ENCODE measurements at places on chromosomes 12 and 14.
A peak's percentile ranks its signal among the peaks of the same experiment; 100 is the strongest.

GRCh38 chr14:65833267-65833880, 420.8 kb downstream of the FUT8 start:
- no peak for DNase-seq

- DNase-seq = no peak
These were observed at the start of gene MSI1 for GRCh38 chr12:120368789-120369602. Gene MSI1 (minus strand): TSS chr12:120369164. CDS start chr12:120369091, 73 bp downstream.

DNA sequence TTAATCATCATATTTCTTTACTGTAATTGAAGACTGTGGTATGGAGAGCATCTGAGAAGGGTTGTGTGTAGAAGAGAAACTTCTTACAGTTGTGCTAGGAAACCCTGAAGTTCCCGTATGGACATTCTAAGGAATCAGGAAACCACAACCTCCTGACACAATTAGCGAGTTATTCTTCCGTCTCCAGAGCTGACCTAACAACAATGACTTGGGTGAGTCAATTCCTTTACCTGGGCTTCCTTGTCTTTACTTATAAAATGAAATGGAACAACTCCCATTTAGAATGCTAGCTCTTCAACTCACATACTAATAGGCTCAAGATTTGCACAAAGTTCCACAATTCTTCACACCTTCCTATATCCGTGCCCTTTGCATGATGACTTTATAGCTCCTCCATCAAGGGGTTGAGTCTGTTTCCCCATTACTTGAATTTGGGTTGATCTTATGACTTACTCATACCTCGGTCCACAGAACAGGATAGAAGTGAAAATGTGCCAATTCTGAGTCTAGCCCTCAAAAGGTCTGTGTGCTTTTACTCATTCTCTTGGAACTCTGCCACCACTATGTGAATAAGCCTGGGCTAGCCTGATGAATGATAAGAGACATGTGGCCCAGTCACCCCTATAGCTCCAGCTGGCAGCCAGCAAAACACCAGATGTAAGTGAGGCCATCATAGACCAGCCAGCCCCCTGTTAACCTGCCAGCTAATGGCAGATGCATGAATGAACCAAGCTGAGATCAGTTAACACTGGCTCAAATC, 459.4 kb downstream of the ETNK1 start:
- DNase-seq = no peak

DNA sequence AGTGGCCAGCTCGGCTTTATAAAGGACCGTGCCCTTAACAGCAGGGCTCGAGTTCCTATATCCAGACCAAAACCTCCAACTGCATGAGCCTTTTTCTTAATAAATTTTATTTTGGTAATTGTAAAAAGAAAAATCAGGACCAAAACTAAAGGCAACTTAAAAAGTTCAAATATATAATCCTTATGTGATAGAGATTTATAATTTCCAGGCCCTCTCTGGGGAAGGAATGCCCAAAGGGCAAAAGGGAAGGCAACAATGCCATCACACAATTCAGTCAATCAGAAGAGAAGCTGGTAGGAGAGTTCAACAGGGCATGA, 401 bp upstream of the IPO4 start:
- DNase-seq = no peak

GRCh38 chr12:64240781-64241180, 18.7 kb upstream of the KICS2 start:
- no peak for DNase-seq

DNA sequence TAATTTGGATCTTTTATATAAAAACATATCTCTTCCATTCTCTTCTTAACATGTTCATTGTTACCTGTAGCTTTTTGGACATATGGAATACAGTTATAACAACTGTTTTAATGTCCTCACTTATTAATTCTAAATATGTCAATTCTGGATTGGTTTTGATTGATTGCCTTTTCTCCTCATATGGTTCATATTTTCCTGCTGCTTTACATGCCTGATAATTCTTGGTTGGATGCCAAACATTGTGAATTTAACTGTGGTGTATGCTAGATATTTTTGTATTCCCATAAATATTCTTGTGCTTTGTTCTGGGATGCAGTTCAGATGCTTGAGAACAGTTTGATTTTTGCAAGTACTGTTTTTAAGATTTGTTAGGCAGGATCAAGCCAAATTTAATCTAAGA, 10.8 kb downstream of the C14orf132 start:
- no peak for DNase-seq

DNA sequence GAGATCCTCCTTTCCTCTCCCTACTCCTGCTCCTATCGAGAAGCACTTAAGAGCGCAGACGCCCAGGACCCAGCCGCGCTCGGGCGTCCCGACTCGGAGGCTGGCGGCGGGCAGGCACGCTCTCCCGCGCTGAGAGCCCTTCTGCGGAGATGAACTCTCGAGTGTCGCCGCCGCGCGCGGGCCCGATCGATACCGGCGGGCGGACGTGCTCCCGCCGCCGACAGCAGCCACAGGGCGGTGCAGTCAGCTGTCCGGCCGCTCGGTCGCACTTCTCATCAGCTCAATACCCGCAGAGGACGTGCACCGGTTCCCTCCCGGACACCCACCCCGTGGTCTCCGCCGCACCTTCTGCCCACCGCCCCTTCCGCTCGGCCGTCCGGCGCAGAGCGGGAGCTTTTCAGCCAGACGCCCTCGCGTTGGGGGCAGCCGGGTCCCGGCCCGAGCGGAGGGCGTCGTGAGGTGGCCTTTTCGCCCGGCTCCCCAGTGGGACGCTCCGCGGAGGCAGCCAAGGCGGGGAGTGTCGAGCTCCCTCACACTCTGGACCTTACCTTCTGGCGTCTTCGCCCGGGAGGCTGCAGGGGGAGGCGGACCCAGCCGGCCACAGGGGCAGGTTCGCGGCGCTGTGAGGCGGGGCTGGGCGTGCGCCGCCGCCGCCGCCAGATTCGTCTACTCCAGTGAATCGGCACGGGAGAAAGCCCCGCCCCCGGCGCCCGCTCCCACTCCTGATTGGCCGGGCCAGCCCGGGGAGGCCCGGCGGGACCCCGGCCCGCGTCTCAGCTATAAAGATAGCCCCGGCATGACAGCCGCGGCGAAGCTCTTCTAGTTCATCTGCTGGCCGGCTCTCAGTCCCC, at the start of gene INSM2:
Gene INSM2 (plus strand): TSS at position 808 of the 851 bp plus-strand sequence. CDS start 89 bp downstream, outside the sequence.
- peak; percentile 60 for DNase-seq

DNA sequence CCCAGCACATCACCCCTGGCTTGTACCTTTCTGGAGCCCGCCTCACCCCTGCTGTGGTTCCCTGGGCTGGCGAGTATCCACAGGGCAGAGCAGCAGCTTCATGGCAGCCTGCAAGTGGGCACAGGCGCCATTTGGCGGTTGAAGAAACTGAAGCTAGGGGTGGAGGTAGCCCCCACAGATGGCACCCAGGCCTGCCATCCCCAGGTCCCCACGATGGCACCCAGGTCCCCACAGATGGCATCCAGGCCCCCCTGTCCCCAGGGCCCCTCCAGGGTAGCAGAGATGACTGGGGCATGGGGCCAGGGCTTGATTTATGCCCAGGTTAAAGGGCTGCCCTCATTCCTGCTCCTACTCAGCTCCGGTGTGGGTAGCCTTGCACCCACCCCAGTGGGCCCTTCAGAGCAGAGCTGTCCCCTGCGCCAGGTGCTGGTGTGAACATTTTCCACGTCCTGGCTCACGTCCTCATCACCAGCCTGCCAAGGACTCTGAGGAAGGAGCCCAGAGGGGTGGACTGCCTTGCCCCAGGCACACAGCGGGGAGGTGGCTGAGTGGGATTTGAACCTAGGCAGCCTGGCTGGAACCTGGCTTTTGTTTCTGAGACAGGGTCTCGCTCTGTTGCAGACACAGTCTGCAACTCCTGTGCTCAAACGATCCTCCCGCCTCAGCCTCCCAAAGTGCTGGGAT, 8.7 kb downstream of the MMP17 start:
- no peak for DNase-seq

DNA sequence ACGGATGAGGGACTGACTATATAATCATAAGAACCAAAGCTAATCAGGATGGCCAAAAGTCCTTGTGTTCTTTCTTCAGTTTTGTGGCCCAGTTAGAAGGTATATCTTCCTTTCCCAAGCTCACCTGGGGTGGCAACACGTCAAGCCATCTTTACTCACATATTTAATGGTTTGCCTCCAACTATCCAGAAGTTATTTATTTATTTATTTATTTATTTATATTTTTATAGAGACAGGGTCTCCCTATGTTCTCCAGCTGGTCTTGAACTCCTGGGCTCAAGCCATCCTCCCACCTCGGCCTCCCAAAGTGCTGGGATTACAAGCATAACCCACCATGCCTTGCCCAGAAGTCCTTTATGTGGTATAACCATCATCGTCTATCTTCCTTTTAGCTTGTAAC, 11.8 kb upstream of the SP7 start:
- DNase-seq = no peak

DNA sequence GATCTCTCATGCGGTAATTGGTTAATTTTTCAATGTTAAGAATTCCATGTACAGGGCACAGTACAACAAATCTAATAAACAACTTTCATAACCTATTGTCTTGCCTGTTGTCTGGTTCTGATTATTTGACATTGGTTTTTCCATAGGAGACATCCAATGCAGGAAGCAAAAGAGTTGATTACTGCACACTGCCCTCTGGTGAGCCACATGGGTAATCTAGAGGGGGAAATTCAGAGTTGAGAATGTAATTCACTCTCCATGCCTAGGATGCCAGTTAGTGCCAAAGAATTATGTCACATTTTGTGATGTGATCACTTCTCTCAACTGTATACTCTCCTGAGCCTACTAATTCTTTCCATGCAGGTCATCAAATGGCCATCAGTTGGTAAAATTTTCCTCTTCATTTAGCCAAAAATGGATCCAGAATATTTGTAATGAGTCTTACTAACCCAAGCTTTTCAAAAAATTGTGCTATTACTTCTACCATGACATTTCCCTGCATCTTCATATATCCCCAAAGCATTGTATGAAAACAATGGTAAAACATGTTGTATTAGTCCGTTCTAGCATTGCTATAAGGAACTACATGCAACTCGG, 17.7 kb upstream of the CCDC91 start:
- no peak for DNase-seq

DNA sequence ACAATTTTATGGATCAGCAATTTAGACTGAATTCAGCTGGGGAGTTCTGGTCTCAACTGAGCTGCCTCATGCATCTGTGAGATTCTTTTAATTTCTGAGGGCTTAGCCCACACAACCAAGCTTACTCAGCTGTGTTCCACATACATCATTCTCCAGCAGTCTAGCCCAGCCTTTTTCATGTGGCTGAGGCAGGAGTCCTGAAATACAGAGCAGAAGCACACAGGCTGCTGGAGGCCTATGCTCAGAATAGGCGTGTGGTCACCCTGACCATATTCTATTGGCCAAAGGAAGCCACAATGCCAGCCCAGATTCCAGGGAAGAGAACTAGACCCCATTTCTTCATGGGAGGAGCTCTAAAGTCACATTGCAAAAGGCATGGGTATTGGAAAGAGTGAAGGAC, 72.3 kb upstream of the DHRS4 start:
- DNase-seq = no peak

DNA sequence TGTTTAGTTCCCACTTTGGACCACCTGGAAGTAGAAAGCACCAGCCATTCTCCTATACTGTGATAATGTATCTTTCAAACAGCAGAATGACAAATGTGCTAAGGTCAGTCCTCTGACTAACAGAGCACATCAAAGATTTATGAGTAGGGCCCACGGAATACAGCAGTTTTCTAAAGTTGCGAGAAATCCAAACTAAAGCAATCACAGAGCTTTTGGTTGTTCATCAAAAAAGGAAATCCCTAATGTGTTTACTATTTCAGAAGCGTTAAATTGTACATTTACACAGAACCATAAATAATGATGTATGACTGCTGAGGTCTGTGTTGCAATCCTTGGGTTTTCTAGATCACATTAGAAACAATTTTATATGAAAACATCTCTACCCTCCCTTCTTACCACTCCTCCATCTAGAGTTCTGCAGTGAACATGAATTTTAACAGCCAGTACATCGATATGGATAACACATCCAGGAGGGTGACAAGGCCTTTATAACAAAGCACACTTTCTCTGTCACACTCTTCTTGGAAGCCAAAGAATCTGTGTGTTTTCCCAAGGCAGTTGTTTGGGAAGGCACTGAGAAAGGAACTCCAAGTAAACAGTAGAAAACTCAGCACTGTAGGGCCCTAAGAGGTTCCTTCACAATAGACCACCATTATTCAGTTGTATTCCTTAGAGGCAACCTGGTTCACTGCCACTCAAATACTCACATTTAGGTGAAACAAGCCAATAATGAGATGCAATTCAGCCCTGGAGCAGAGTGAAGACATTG, 7.3 kb downstream of the KITLG start:
- no peak for DNase-seq

DNA sequence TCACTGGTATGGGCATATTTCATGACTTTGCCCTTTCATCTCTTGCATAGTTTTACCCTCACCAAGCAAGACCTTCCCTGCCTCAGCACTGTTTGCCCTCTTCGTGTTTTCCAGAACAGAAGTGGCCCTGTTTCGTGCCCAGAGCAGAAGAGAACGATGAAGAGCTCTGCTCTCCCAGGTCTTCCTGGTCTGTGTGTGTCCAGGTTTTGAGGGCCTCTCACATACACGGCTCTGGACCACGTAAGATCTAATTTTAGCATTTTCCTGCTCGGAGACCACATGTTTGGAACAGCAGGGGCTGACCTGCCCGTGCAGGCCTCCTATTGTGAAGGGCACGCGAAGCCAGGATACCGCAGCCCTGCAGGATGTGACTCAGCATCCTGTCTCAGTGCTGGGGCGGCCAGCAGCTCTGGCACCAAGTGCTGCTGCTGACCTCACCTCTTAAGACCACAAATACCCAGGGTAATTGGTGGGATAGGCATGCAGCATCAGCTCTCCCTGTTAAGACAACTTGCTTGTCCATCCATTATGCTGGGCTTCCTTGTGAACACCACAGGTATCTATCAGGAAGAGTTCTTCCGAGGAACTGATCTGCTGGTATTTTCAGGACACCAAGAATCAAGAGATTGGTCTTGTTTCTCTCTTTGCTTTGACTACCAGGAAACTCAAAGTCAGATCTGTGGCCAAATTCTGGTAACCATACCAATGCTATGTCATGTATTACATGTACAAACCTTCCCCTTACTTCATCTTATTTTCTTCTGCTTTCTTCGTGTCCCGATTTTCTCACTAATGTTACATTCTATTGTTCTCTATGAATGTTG, 19.0 kb downstream of the SSH1 start:
- DNase-seq = peak; percentile 18

DNA sequence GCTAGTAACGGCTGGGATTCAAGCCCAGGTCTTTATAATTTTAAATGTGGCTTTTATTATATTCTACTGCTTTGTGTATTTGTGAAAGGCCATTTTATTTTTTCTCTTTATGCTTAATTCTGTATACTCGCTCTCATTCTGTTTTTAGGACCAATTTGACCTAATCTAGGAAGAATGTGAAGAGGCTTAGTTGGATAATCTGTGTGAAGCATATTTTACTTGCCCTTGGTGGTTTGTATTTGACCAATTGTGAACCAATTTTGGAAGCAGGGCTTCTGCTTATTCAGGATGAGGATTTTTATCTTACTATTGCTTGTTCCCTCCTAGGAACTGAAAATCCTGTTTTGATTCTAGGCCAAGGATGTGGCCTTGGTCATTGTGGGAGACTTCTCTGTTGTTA, 113.1 kb downstream of the TTC6 start:
- DNase-seq = no peak

GRCh38 chr14:32372154-32372553, 43.1 kb downstream of the AKAP6 start:
- no peak for DNase-seq
